Osteoblast (primary cell): ENCODE measurements at places on chromosomes 16 and 17. TPM values are rescaled to one million over a fixed set of nuclear protein-coding genes. Genes with fewer than 3 reads are reported as not detected.
A peak's percentile ranks its signal among the peaks of the same experiment; 100 is the strongest.

SCNN1B gene
- not detected in 2 replicates for total RNA-seq

GRCh38 chr16:67542464-67542863, 13.8 kb downstream of the RIPOR1 start:
- DNase-seq: peak; percentile 98

DNA sequence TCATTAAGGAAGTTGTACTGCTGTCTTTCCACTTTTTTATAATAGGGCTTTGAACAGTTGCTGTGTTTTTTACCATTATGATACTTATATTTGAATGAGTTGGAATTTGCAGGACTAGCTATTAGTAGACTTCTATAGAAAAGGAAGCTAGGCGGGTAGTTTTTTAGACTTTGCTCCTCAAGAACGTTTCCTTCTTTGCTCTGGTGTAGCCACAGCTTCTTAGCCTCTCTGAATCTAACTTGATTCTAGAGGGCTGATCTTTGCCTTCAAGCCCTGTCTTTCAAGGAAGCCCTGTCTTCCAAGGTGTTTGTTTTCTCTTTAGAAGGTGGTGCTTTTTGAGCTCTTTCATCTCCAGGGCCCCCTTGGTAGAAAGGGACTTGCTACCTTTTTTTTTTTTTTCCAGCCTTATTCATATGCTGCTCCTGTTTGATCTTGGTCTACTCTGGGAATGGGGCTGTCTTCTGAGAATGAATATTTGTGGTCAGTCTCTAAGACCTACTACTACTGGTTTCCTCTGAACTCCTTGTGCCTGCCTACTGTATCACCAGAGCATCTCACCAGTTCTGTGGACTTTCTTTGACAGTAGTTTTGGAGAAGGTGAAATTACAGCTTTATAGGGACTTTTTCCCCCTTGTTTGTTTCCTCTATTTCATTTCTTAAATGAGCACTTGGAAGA, 52.3 kb upstream of the RASL10B start:
- peak; percentile 8 for DNase-seq

TMEM92 gene
- total RNA-seq: under 0.01 and 0.36 TPM in 2 replicates

GRCh38 chr16:86205521-86206245, 304.6 kb upstream of the FOXF1 start:
- DNase-seq: no peak

DNA sequence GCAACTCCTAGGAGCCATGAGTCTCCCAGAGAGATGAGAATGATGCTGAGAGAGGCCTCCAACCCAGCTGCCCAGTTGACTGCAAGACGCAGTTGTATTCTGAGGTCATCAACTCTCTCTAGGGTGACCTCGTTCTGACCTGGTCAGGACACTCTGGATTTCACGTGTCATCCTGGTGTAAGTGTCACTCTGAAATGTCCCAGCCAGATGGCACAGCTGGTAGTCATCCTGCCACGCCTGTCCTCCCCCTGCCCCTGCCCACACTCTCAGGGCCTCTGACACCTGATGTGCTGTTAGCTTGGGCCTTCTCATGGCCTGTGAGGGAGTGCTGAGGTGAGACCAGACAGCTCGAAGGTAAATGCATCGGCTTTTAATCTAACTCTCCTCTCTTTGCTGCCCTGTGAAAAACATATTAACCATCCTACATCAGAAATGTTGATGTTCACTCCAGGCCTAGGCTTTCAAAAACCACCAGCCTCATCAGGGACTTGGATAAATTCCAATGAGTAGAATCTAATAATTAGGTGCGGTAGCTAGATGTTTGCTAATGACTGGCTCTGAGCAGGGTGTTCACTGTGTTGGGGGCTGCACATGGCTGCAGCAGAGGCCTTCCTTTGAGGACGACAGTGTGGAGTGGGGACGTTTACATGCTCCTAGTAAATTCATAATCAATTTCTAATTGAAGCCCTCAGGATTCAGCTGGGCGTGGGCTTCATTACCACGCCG, 13.8 kb downstream of the MLYCD start:
- DNase-seq: peak; percentile 43

GRCh38 chr17:41796121-41796895, 9.8 kb upstream of the JUP start:
- peak; percentile 22 for DNase-seq

WNK4 gene
- under 0.01 TPM in 1 of 2 replicates, not detected in the other for total RNA-seq

MYL4 gene
- 0.72 TPM in 1 of 2 replicates, not detected in the other for total RNA-seq

DNA sequence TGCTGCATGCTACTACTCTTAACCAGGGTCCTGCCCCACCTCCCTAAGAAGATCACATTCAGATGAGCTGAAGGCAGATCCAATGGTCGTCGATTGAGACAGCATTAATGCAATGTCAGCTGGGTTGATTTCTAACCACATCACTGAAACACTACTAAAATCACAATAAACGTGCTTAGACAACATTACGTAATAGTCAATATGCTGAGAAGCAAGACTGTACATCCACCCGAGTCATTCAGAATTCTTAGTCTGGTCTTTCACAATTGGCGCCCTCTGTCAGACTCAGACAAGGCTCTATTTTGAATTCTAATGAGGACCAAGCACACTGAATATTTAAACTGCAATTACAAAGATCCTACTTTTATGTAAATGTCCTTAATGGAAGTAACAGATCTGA, 205.2 kb downstream of the STX8 start:
- DNase-seq: no peak

KRTAP1-1 gene
- 2.2 and 2.4 TPM in 2 replicates for total RNA-seq

DNA sequence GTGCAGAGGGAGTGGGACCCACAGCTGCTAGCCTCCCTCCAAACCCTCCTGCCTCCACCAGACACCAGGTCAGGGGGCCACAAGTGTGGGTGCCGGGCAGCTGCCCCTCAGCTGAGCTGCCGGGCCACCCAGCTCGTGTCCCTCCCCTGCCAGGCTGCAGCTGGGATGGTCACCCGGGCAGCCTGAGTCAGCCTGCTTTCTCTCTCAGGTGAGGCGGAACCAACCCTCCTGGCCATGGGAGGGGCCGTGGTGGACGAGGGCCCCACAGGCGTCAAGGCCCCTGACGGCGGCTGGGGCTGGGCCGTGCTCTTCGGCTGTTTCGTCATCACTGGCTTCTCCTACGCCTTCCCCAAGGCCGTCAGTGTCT, 6.9 kb downstream of the SLC16A3 start:
- DNase-seq: no peak

TMC8 gene
- total RNA-seq: not detected in 2 replicates

DNA sequence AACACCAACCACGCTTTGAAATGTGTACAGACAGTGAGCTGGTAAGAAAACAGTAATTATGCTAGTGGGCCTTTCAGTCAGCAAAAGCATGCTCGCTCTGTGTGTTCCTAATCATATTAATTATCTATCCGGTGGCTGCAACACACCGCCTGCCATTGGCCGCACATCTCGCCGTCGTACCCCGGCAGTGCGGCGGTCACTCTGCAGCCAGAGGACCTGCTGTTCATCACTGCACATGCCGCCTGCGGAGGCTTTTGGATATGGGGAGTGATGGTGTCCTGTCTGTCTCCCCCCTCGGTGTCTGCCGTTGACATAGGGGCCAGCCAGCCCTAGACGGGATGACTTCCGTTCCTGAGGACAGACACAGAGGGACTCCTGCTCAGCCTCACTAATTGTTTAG, 68.5 kb downstream of the RPA1 start:
- DNase-seq: no peak

CRHR1 gene
- total RNA-seq: not detected in 2 replicates

DNA sequence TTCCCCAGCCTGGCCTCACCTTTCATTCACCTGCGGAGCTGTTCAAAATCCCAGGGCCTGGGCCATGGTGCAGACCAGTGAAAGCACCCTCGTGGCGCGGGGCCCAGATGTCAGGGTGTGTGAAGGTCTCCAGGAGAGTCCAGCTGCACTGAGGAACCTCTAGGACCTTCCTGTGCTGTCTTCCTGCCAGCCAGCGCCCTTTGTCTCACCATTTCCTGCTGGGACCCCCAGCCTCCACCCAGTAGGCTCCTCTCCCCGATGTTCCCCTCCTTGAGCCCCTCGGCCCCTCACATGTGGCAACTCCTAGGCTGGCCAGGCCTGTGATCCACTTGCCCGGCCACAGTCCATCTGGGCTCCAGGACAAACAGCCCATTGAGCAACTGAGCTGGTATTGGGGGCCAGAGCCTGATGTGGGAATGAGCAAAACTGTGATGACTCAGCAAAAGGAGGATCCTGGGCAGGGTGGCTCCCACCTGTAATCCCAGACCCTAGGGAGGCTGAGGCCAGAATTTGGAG, 677 bp downstream of the SULT1A2 start:
- peak; percentile 51 for DNase-seq

ZNF205 gene
- 17.4 and 17.7 TPM in 2 replicates for total RNA-seq

GRCh38 chr17:67171560-67171959, 73.4 kb downstream of the HELZ start:
- DNase-seq: no peak

RHBDF1 gene
- total RNA-seq: 32.2 and 39.5 TPM in 2 replicates

DNA sequence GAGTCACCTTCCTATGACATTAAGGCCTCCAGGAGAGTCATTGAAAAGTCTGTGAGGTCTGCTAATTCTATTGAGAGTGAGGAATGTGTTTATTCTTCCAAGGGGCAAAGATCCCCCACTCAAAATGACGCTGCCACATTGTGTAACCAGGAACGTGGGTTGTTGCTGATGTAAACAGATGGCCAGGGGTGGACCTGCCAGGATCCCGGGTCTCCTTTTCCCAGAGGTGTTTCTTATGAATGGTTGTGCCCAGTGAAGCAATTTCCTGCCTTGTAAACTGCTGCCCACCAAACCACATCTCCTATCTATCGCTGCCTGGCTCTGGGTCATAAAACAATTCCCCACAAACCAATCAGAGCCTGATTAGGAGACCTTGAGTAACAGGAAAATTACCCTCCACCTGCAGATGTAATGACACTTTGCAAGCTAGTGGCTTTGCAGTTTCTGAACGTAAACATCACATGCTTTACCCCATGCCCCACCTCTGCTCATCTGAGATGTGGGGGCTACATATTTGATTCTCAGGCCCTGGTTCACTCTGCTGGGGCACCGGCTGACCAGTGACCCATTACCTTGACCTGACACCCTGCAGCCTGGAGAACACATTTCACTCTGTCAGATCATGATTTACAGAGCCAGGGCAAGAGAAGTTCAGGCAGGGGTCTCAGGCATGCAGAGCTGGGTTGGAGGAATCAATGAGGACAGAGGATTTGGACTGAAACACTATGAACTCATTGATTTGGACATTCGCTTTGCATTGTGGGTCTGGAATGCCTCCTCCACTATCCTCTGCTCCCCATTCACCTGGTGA, 33.1 kb upstream of the DDX52 start:
- DNase-seq: peak; percentile 36

GRCh38 chr16:73126525-73126853, 78.6 kb upstream of the ZFHX3 start:
- no peak for DNase-seq

TBC1D3C gene
- not detected in 2 replicates for total RNA-seq

- DNase-seq: peak; percentile 35
Observed at GRCh38 chr17:73404246-73404645, 92.4 kb upstream of the CDC42EP4 start.

DNA sequence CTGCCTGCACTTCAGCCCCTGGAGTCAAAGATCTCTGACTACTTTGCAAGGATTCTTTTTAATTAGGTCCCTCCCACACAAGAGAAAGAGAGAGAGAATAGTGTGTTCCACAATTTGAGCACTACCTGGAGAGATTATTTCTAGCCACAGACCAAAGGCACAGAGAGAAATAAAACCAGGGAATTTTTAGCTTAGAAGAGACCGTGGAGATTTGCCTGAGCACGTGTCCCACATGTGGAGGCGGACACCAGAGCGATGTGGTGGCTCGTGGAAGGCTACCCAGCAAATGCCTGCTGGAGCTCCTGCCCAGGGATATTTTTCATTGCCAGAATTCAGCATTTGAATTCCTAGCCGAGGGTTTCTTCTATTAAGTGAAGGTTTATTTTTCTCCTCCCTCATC, 50.6 kb downstream of the MGAT5B start:
- DNase-seq: no peak

DNA sequence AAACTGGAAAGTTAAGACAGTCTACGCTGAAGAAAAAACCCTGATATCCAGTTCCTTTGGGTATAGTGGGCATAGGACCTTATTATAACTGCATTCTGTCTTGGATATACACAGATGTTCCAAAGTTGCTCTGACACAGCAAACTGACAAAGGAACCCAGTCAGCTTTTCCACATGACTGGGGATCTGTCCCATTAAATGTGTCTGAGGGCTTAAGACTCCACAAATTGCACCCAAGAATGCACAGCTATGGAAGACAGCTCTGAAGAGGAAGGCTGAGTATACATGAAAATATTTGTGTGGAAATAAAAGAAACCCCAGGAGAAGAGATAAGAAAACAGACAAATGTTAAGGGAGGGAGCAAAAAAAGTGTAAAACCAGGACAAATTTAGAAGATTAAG, 114.1 kb downstream of the SPAG9 start:
- peak; percentile 47 for DNase-seq

- no peak for DNase-seq
Observed at GRCh38 chr17:64020056-64020766, at the start of gene ICAM2. TSS of gene ICAM2 (minus strand) at chr17:64020633. CDS start at chr17:64006691, 13,942 bp downstream.

- DNase-seq: peak; percentile 88
Observed at GRCh38 chr17:38463451-38463858, 35.2 kb downstream of the ARHGAP23 start.

- peak; percentile 43 for DNase-seq
Observed at GRCh38 chr16:67423611-67424260, 7.2 kb upstream of the HSD11B2 start.

ABCA8 gene
- total RNA-seq: 29.2 and 36.2 TPM in 2 replicates

DNA sequence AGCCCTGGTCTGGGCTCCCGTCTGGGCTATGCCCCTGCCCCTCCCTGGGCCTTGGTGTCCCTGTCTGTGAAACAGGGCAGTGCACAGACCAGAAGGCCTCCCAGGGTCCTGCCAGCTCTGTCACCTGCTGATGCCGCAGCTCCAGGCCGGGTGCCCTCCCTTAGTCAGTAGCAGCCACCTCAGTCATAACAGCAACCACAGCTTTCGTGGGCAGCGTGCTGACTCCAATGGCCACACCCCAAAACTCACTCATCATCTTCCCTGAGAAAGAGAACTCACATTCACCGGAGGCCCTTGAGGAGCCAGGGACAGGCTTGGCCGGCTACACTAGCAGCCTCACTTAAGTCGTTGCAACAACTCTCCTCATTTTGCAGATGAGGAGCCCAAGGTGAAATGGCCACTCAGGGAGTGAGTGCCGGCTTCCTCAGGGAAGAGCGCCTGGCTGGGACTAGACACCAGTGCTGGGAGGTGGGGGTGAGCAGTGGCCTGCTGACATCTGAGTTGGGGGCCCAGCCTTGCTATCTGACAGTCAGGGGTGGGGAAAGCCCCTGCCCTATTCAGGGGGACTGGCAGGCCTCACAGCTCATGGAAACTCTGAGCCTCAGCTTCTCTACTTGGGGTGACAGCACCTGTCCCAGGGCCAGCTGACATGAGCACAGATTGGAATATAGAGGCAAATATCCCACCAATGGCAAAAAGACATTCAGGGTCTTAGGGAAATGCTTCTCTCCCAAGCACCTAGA, 22.6 kb downstream of the SLC5A10 start:
- peak; percentile 97 for DNase-seq

DNA sequence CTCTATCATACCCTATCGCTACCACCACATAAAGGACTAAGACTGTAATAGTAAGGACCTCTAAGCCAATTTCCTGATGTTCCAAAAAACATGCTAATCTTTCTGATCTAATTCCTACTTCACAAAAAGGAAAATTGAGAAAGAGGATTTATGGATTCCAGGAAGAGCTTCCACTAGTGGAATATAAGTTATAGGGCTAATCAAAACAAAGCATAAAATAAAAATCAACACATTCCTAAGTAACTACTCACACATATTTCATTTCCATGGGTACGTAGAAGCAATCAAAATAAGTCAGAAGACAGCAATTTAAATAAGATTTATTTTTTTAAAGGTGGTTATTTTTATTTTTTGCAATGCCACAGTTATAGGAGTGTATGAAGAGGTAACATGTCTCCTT, 12.4 kb downstream of the CCDC43 start:
- DNase-seq: peak; percentile 67

GRCh38 chr17:7459961-7460545, 15.2 kb downstream of the CHRNB1 start:
- peak; percentile 86 for DNase-seq

GRCh38 chr17:82151106-82151957, 53.3 kb upstream of the FASN start:
- peak; percentile 58 for DNase-seq
